ENCODE measurements at places on chromosomes 13 and 19.

GRCh38 chr19:21856773-21857514 is 21.0 kb upstream of the ZNF43 start:
- no peak for DNase-seq

- no peak for DNase-seq
Measured at GRCh38 chr19:5042556-5042955, 73.6 kb downstream of the KDM4B start.

- DNase-seq, result no peak
Measured at GRCh38 chr19:3834349-3835054, 34.3 kb downstream of the ZFR2 start.

DNA sequence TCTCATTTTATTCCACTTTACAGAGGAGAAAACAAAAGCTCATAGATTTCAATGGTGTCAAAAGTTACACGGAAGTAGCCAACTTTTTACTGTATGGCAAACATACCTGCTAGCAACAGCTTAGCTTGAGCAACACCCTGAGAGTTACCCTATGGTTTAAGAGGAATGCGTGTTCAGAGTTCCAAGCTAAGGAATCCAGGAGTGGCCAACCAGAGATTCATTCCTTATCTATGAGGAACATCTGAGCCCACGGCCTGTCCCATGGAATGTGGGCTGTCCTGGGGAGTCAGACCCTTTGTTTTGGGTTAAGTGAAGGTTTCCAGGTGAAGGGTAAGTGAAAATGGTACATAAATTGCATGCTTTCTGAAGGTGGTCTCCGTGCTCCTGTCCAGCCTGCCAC is 67.5 kb downstream of the STARD13 start:
- DNase-seq, result peak; percentile 30

GRCh38 chr13:51322826-51323225 is 16.7 kb upstream of the SERPINE3 start:
- DNase-seq, result no peak

GRCh38 chr19:2887391-2887914 is 13.3 kb upstream of the ZNF57 start:
- peak; percentile 13 for DNase-seq

DNA sequence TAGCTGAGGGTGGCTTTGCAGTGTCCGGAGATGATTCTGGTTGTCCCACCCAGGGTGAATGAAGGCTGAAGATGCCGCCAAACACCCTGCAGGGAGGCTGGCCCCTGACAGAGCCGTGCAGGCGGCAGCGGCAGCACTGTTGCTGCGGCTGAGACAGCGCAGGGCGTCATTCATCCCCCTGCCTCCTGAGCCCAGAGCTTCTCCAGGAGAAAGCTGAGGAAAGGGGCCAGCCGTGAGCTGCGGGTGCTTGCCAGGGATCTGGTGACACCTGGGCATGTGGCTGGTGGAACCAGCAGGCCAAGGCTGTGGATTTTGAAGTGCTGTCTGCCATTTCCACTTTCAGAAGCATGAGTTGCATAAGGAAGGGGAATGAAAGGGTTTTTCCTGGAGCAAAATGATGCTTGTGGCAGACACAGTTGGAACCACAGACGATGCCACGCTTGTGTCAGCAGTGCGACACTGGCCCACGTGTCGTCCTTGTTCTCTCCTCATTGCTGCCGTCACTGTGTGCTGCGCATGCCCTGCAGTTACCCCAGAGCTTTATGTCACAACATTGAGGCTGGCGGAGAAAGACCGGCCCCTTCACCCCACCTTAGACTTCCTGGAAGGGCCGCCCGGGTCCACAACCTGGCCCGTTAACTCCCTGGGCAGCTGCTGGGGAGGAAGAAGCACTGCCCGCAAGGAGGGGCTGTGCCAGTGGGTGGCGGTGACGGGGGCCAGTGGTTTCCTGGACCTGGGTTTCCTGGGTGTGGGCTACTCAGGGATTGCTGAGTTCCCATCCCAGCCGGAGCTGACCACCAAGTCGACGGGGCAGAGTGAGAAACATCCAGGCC is 22.7 kb downstream of the TFDP1 start:
- no peak for DNase-seq

GRCh38 chr13:96284971-96285370 is 195.1 kb downstream of the HS6ST3 start:
- DNase-seq, result no peak

DNA sequence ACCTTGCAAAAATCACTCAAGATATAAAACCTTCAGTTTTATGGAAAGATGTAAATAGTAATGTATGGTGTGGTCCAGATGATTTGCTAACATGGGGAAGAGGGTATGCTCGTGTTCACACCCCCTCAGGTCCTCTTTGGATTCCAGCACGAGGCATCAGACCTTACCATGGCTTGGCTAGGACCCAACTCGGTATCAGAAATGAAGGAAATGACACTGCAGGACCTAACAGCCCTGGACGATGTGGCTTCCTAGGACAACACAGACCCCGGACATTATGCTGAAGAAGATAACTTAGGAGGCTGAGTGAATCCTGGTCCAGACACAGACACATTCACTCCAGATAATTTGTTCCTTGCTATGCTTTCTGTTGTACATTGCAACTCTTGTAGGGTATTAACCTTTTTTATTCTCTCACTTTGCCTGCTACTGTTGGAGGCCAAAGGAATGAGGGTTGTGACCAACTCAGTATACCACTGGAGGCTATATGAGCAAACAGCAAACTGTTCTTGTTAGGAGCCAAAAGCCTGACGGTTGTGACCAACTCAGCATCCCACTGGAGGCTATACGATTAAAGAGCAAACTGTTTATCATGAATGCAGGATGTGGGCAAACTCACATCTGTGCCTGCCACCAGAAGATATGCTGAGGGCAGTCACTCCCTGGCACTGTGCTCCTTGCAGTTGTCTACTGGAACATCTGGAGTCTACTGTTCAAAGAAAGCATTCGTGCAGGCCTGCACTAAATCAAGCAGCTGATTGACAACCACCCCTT is 121.7 kb downstream of the ZNF429 start:
- no peak for DNase-seq

GRCh38 chr19:280541-281009 is 10.6 kb downstream of the PLPP2 start:
- DNase-seq, result no peak

DNA sequence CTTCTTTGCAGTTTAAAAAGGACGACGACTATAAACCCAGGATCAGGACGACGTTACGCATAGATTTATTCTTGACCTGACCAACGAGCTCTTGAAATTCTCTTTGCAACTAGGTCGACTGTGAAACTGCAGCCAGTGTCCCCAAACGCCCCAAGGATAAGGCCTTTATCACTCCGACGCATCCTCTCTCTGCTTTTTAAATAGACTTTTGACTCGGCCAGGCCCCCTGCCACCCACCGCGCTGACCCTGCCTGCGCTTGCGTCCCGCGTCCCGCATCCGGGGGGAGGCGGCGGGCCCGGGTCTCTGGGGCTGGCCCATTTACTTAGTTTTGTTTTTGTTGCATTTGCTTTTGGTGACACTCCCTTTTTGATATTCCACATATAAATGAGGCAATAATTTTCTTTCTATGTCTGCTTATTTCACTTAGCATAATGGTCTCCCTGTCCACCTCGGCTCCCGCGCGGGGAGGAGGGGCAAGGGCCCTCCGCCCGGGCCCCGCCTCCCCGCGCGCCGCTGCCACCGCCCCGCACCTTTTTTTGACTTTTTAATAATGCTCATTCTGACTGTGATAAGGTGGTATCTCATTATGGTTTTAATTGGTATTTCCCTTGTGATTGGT is 17.4 kb downstream of the RB1 start:
- no peak for DNase-seq

- DNase-seq, result no peak
Measured at GRCh38 chr13:98155475-98156109, 12.7 kb downstream of the FARP1 start.

DNA sequence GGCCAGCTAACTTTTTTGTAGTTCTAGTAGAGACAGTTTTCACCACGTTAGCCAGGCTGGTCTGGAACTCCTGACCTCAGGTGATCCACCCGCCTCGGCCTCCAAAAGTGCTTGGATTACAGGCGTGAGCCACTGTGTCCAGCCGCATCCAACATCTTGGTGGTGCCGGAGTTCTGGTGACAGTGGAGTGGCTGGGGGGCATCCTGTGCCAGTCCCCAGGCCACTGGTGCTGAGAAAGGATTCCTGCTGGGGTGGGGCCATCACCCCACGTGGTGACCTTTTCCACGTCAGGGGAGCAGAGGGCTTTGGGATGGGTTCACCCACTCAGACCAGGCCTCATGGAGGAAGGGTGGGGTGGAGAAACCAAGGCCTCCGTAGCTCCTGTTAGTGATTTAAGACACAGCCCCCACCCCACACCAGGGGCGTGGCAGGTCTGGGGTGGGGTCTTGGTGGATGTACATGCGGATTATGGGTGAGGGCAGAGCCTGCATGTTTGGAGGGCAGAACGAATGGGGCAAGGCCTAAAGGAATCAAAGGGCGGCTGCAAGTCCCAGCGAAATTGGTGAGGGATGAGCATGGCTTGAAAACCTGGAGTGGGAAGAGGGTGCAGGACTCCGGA is 12.9 kb upstream of the TUBB4A start:
- no peak for DNase-seq

DNA sequence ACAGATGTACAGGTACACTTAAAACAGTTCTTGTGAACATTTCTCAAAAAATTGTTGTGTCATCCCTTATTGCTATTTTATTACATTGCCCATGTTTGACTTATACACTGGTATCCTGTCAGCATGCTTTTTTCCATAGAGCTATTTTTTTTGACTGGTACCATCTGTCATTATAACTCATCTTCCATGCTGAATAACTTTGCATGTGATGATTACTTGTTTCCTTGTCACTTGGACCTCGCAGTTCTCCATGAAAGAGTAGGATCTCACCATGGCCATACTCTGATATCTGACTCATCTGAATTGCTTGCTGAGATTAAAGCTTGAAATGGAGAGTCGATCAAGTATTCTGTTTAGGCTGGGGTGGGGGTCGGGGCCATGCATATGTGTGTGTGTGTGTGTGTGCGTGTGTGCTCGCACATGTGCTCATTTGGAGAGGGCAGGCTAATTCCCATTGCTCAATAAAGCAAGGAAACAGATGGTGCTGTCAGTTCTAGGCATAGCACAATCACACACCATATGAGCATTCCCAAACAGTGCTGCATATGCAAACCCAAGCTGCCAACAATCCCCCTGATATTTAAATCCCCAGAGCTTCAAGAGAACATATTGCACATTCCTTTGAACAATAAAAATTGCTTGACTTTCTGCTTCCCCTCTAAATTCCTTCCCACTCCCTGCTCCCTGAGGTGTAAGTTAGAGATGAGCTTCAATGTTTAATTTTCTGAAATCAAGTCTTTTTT is 62.9 kb downstream of the NHLRC3 start:
- DNase-seq, result no peak

- peak; percentile 92 for DNase-seq
Measured at GRCh38 chr19:10334588-10335351, 1.4 kb upstream of the RAVER1 start.
